ENCODE measurements at places on chromosomes 6 and 20.

GRCh38 chr6:3882866-3883265, 33.7 kb downstream of the FAM50B start:
- no peak for DNase-seq

- DNase-seq = no peak
Observed at GRCh38 chr6:43733471-43734293, 36.3 kb upstream of the VEGFA start.

- no peak for DNase-seq
Observed at GRCh38 chr6:3518356-3519190, 61.7 kb upstream of the SLC22A23 start.

GRCh38 chr6:28478518-28478917, 35.2 kb upstream of the ZSCAN23 start:
- DNase-seq = no peak

- DNase-seq = no peak
Observed at GRCh38 chr6:154931711-154932424, 63.2 kb upstream of the TIAM2 start.

- no peak for DNase-seq
Observed at GRCh38 chr6:137122612-137123011, 50.8 kb downstream of the IL22RA2 start.

Measured in NCI-H1092 (cell line).